ENCODE measurements at places on chromosomes 1 and 21. TPM values are rescaled to one million over a fixed set of nuclear protein-coding genes. Genes with fewer than 3 reads are reported as not detected.

DNA sequence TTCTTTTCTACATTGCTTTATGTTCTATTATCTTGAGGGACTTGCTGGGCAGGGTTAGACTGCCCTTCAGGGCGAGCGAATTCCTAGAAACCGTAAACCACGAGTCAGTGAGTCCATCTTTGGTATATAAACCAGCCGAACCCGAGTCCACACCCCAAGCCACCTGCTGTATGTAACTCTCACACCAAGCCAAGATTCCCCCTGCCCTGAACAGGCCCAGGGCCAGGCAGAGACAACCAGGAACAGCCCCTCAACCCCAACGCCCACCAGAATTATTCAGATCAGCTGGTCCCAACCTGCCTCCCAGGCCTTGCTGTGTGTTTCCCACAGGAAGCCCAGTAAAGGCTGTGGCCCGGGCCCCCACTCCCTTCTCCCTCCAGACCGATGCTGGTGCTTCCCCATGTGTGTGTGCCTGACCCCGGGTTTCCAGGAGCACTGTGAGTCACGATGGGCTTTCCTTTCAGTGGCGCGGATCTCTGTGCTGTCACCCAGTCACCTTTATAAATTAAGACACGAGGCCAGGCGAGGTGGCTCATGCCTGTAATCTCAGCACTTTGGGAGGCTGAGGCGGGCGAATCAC is 17.1 kb downstream of the KIF17 start:
- no peak overlapping the region for H3K27ac ChIP-seq
- H3K4me1 ChIP-seq, result peaks cover 3% of the 10 kb centered on the region
- H3K36me3 ChIP-seq, result no peaks in the 10 kb centered on the region
- DNase-seq, result no peak
- H3K27me3 ChIP-seq, result no peaks in the 10 kb centered on the region

DNA sequence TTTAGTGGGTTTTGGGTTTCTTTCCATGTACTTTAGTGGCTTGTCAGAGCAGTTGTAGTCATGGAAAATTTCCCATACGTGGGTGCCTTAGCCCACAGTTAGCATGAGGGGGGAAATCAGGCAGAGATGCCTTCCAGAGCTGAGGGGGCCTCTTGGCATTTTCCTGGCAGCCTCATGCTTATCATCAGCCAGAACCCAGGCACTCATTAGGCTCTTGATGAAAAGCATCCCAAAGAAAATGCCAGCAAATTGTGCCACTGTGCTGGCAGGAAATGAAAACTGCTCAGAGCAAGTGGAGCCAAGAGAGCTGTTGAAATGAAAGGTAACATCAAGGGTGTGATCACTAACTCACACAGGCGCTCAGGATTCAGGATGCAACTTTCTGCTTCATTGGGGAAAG is 128.0 kb downstream of the TNNI3K start:
- no peak overlapping the region for H3K27ac ChIP-seq
- no peaks in the 10 kb centered on the region for H3K4me1 ChIP-seq
- no peaks in the 10 kb centered on the region for H3K27me3 ChIP-seq
- no peak overlapping the region for H3K4me3 ChIP-seq
- no peaks in the 10 kb centered on the region for H3K36me3 ChIP-seq

GRCh38 chr1:216887032-216887431 is 163.8 kb upstream of the ESRRG start:
- no peak overlapping the region for H3K4me3 ChIP-seq
- H3K27ac ChIP-seq, result no peak overlapping the region
- no peaks in the 10 kb centered on the region for H3K36me3 ChIP-seq
- H3K27me3 ChIP-seq, result no peaks in the 10 kb centered on the region
- no peak for DNase-seq

- no peaks in the 10 kb centered on the region for H3K36me3 ChIP-seq
- H3K27ac ChIP-seq, result no peak overlapping the region
- no peaks in the 10 kb centered on the region for H3K27me3 ChIP-seq
- H3K4me1 ChIP-seq, result peaks cover 24% of the 10 kb centered on the region
- no peak overlapping the region for H3K4me3 ChIP-seq
- DNase-seq, result no peak
These were observed 3.4 kb upstream of the KCNN3 start for GRCh38 chr1:154873321-154873950.

Gene QSOX1
- 170 TPM for total RNA-seq

Gene SFN
- 1.4 TPM for total RNA-seq

Gene ITGB2
- total RNA-seq, result 52.9 TPM

Gene C8A
- 0.12 TPM for total RNA-seq
